ENCODE measurements at places on chromosomes 1 and 21. TPM values are rescaled to one million over a fixed set of nuclear protein-coding genes. Genes with fewer than 3 reads are reported as not detected.

Gene RAP1A
- 17.0 TPM for total RNA-seq

Gene IQCC
- total RNA-seq: 8.5 TPM

Gene DDAH1
- total RNA-seq: 69.7 TPM

Gene CACNA1S
- 0.04 TPM for total RNA-seq

Gene PRELP
- total RNA-seq: 0.30 TPM

Gene KMO
- total RNA-seq: 0.24 TPM

Gene TCEA3
- total RNA-seq: 3.2 TPM

Gene IFNLR1
- 0.09 TPM for total RNA-seq

Gene TFF2
- not detected for total RNA-seq

Gene TRIM17
- total RNA-seq: 2.8 TPM
